Tibial artery (tissue), 4 donors: ENCODE measurements at places on chromosomes 3 and 15.

DNA sequence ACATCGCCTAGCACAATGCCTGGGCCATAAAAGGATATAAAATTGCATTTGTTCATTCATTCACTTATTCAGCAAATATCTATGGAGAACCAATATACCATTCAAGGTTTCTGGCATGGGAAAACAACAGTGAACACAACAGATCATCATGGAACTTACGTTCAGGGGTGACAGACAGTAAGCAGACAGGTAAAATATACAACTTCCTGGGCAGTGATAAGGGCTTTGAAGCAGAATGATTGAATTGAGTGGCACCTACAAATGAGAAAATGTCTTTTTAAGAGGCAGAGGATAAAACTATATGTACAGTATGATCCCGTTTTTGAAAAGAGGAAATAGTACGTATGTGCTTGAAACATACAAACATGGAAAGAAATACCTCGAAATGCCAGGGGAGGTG is 39.2 kb downstream of the CMTM7 start:
- DNase-seq: no peak

GRCh38 chr15:82807920-82808633 is 1.4 kb upstream of the WHAMM start:
- no peak for DNase-seq

DNA sequence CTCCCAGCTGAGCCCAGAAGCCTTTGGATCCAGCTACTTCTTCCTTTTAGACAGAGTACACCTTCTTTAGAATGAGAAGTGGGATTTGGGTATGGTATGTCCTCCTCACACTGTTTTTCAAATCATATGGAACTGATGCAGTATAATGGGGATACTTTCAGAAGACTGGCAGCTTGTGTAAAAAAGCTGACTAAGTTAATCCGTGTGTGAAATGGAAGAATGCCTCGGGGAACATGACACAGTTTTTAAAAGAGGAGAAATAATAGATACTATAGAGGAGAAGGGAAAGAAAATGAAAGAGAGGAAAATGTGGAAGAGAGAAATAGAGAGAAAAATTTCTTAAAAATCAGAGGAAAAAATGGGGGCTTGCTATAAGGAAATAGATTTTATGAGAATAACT is 47.7 kb downstream of the TUSC7 start:
- DNase-seq: no peak

- DNase-seq: no peak
These were observed 32.4 kb upstream of the ALCAM start for GRCh38 chr3:105334138-105334882.

- DNase-seq: no peak
These were observed 260.5 kb downstream of the C3orf38 start for GRCh38 chr3:88410259-88410658.

DNA sequence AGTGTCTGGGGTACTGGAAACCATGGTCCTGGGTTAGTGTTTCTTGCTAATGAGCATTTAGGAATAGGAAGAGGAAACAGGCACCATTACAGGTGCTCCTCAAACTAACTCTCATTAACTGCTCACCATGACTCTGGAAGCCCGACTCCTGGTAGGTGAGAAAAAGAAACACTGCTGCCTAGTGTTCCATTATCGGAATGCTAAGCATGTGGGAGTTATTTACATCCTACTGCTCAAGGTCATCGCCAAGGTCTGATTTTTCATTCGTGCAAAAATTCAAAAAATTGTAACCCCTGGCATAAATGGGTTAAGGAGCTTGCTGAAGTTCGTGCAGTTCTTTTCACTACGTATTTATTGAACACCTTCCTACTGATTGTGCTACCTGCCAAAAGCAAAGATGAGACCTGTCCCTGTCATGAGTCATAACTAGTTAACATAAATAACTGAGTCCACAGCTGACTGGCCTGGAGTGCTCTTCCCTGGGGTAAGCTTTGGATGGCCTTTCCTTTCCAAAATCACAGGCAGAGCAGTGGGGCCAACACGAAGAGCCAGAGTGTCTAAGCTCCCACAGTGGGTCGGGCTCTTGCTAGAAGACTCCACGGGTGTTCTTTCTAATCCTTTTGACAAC is 22.7 kb upstream of the PAQR5 start:
- DNase-seq: no peak

DNA sequence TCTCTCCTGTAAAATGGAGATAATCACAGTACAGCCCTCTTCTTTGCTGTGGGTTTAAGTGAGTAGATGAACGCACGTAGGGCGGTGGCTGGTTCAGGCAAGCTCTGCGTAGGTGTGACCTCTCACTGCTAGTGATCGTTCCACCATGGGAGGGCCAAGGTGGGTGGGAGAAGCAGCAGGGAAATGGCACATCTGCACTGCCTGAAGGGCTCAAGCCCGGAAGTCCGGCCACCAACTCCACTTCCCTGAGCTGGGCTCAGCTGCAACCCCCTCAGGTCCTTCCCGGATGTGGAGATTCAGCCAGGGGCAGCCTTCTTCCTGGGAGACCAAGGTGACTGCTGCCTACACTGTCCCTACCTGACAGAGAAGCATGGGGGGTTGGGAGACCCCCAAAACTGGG is 102.9 kb downstream of the ADCY5 start:
- peak; percentile 62 for DNase-seq

DNA sequence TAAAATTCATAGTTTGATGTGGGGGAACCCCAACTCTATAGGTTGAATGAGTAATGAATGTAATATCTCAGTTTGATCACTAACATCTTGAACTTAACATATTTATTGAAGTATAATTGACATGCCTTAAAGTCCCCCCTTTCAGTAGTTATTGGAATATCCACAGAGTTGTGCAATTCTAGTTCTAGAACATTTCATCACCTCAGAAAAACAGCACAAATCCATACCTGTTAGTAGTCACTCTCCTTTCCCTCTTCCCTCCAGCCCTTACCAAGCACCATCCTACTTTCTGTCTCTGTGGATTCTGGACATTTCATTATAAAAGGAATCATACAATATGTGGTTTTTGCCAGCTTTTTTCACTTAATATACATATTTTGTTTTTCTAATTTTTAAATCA is 8.7 kb upstream of the NIT2 start:
- DNase-seq: no peak

DNA sequence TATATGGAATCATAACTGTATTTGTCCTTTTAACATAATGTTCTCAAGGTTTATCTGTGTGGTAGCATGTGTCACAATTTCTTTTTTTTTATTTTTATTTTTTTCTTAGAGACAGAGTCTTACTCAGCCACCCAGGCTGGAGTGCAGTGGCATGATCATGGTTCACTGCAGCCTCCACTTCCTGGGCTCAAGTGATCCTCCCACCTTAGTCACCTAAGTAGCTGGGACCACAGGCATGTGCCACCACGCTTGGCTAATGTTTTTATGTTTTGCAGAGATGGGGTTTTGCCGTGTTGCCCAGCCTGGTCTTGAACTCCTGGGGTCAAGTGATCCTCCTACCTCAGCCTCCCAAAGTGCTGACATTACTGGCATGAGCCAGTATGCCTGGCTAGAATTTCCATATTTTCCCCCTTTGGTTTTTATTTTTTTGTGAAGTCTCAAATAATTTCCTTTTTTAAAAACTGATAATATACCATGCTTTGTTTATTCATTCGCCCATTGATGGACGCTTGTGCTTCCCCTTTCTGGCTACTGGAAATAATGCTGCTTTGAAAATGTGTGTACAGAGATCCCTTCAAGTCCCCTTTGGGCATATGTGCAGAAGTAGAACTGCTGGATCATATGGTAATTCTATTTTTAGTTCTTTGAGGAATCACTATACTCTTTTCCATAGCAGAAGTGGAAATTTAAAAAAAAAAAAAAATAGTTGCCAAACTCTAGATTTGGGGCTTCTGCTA is 28.4 kb downstream of the TMEM40 start:
- DNase-seq: no peak

DNA sequence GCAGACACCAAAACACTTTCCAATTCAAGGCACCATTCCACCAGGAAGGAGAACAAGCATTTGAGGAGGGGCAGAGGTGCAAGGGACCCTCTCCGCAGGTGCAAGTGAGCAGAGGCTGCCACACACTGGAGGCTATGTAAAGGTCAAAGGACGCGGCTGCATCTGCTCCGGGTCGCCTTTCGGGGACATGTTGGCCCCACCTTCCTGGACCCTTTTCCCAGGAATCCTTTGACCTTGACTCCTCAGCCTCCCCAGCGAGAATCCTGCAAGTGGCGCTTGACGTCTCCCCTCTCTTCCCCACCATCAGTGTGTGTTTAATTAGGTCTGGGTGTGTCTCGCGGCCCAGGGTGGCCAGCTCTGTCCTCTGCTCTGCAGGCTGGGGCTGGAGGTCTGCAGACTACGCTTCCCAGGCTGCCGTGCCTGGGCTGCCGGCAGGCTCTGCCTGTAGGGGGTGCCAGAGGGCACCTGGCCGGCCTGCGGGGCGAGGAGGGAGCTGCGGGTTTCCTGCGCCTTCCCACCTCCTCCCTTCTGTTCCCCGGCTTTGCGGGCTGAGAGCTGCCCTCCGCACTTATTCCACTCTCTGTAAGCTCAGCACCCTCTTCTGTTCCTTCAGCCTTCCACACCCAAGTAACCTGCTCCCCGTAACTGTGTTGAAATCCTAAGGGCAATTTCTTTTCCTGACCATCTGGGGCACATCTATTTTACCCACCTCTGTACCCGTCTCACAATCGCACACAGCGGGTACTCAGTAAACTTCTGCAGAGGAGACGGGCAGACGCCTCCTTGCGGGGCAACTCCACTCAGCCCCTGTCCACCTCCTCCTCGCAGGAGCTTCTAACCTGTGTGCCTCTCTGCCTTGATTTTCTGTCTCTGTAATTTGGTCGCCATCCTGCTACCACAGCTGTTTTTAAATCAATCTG is 129.8 kb downstream of the NSMCE3 start:
- DNase-seq: peak; percentile 17

GRCh38 chr3:79516795-79517194 is 251.0 kb downstream of the ROBO1 start:
- no peak for DNase-seq

- DNase-seq: no peak
These were observed 99.8 kb downstream of the ATP10A start for GRCh38 chr15:25763331-25763751.

DNA sequence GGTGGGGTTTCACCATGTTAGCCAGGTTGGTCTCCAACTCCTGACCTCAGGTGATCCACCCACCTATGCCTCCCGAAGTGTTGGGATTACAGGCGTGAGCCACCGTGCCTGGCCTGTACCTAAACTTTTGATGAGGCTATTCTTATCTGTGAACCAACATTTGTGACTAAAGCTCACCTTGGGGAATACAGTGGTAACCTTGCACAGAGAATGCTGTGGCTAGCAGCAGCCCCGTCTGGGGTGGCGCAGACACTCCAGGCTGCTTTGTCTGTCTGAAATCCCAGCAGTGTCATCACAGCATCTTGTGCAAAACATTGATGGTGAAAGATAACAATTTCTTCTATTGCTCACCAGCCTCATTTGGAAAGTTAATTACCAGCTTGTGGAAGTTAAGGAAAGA is 58.9 kb downstream of the CMTM8 start:
- no peak for DNase-seq

DNA sequence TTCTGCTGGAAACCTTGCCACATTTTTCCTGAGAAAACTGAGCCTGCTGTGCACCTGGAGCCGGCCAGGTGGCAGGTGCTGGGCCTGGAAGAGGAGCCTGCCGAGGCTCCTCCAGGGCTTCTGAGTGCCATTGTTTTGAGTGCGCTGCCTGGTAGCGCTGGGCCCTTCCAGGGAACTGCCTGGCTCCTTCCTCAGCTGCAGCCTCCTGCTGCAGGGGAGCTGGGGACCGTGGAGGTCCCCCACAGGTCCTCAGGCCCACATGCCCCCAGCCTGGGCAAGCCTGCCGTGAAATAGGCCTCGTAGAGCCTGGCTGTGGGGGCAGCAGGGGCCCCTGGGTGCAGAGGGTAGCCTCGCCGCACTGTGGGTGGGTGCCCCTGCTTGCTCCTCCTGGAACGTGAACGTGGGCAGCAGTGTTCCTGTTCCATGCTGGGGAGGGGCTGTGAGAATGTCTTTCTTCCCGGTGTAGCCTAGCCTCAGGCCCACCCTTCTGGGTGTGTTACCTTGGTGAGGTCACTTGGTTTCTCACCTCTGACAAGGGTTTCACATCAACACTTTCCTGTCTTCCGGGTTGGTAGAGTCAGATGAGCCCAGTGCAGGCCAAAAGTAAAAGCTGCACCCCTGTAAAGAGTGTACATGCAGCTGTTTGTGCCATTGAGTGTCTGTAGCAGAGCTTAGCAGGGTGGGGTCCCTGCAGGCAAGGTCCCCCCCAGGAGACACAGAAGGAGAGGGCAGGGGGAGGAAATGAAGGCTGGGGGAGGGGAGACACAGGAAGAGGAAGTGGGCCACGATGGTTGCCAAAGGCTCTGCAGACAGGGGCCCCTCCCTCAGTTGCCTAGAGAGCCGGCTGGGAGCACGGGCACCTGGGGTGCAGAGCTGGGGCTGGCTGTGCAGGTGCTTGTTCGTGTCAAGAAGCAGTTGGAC is 34.5 kb downstream of the KLF13 start:
- no peak for DNase-seq

GRCh38 chr15:73108676-73109075 is 56.4 kb downstream of the NEO1 start:
- no peak for DNase-seq

- DNase-seq: no peak
These were observed 528 bp upstream of the TATDN2 start for GRCh38 chr3:10247679-10248183.

- no peak for DNase-seq
These were observed 592.8 kb downstream of the FOXP1 start for GRCh38 chr3:70990723-70991122.

GRCh38 chr15:80594091-80594889 is 100.8 kb upstream of the ABHD17C start:
- no peak for DNase-seq

DNA sequence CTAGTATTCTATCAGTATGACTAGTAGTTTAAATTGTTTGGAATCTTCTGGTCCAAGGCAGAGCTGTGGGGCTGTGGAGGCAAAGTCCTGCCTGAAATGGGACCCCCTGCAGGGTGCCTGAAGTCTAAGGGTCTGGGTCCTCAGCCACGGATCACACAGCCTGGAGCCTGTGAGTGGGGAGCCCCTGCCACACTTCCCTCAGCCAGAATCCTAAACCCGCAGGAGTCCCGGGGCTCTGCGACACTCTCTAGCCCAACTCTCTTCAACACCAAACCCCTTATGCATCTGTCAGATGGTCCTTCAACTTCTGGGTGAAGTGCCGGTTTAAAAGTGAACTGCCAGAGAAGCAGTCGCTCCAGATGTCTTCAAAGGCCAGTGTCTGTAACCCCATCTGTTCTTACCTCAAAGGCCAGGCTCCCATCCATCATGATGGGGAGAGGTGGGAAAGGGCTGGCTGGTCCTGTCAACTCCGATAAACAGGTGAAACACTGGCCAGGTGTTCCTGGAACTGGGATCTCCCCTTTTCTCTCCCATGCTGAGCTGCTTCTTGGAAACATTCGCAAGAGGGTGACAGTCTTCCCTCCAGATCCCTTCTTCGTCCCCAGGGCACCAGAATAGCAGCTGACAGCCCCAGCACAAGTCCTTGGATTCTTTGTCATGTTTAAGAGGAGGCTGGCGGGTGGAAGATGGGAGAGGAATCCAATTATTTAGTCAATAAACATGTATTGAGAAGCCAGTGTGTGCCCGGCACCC is 45.6 kb downstream of the CPN2 start:
- DNase-seq: no peak

GRCh38 chr15:37109168-37109871 is 9.0 kb upstream of the MEIS2 start:
- DNase-seq: no peak

- DNase-seq: no peak
These were observed 4.4 kb downstream of the MYO5C start for GRCh38 chr15:52291204-52291603.
